ENCODE measurements at places on chromosomes 4 and X.

GRCh38 chr4:139207247-139207646 lies 30.2 kb upstream of the ELF2 start:
- no peak for DNase-seq

DNA sequence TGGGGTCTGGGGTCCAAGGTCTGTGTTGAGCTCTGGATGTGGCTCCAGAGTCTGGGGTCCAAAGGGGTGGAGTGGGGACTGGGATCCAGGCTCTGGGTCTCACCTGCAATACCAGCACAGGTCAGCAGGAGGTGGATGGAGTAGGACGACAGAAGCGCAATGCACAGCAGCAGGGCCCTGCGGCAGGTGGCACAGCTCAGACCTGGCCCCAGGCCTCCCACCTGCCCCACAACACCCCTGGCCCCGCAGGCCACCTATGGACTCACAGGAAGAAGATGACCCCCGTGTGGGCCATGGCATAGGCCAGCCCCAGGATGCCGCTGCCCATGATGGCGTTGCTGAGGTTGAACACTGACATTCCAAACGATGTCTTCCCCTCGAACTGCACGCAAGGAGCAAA lies 3.4 kb downstream of the SLC38A5 start:
- DNase-seq, result no peak

- DNase-seq, result no peak
These were observed 30.5 kb downstream of the RHOH start for GRCh38 chr4:40227284-40227683.

GRCh38 chrX:13476384-13476783 lies 93.0 kb upstream of the EGFL6 start:
- no peak for DNase-seq

DNA sequence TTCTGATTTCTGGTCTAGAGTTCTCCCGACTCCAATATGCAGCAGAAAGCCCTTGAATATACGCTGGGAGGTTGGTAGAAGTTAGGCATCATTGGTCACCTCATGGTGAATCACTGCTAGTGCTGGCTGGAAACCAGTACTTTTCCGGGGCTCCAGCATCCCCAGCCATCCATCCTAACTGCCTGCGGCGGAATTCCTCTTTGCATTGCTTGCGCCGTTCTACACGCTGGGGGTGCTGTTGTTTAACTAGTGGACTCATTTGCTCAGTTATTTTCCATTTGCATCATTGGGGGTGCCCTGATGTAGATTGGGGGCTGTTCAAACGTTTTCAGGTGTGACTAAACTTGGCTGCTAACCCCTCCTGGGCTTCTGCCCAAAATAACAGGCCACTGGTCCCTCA lies 23.3 kb upstream of the GPR50 start:
- no peak for DNase-seq

- no peak for DNase-seq
These were observed 72.6 kb downstream of the ANK2 start for GRCh38 chr4:113122066-113122465.

DNA sequence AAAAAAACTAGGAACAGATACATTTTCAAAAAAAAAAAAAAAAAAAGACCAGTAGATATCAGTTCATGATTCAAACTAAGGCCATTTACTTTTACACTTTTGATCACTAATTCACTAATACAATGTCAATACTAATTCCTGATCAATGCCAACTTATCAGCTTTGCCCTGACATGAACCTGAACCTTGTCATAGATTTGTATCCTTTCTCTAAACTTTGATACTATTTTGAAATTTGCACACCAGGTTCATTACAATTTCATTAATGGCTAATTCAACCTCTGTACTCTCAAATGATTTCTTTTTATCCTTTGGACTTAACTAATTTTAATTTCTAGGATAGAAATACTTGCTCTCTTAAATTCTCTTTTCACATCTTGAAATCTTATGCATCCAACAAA lies 37.7 kb downstream of the UGT2B7 start:
- DNase-seq, result no peak

DNA sequence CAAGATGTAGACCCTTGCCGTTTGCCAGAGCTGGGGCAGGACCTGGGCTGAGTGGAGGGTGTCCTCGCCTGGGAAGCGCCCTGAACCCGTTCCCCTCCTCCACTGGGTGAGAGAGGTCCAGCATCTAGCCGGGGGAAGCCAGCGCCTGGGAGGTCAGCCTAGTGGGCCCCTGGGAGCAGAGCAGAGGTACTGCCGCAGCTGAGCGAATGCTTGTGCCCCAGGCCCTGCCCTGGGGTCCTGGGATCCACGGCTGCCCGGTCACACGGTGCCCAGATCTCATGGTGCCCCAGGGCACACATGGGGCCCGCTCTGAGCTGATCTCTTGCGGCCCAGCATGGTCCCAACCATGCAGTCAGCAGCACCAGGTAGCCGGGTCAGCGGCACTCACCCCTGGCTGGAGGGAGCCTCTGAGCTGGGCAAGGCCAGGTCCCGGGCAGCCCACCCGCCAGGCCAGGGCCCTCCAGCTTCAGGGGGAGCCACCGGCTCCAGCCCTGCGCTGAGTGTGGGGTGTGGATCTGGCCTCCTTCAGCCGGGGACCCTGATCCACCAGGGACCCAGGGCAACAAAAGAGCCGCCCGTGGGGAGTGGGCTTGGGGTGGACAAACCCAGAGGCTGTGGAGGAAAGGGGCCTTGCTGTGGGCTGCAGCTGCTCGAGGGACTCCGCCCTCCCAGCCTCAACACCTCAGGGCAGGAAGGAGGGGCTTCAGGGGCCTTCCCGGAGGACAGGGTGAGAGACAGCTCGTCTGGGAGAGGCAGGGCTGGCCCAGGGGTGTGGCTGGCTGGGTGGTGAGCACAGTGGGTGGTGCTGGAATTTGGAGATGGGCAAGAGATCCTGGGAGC lies 4.1 kb upstream of the CPLX1 start:
- no peak for DNase-seq

DNA sequence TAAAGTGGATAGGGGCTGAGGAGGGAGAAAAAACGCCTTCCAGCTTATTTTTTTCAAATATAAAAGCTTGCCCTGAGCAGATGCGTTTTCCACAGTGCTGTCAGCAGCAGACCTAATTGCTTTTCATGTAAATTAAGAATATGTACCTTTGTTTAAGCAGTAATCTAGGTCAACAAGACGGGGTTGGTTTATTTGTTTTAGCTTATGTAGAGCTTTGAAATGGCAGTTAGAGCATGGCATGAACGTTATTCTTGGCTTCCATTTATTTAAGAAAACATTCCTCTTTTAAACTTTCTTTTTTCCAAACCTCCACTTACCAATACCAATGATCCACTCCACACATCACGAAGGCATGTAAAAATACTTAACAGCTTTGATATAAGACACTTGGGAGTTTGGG lies 220.3 kb upstream of the TENM3 start:
- DNase-seq, result no peak

GRCh38 chrX:133970076-133970475 lies 15.3 kb downstream of the GPC3 start:
- DNase-seq, result no peak

- DNase-seq, result no peak
These were observed 48.6 kb upstream of the TMEM164 start for GRCh38 chrX:109954333-109954732.

DNA sequence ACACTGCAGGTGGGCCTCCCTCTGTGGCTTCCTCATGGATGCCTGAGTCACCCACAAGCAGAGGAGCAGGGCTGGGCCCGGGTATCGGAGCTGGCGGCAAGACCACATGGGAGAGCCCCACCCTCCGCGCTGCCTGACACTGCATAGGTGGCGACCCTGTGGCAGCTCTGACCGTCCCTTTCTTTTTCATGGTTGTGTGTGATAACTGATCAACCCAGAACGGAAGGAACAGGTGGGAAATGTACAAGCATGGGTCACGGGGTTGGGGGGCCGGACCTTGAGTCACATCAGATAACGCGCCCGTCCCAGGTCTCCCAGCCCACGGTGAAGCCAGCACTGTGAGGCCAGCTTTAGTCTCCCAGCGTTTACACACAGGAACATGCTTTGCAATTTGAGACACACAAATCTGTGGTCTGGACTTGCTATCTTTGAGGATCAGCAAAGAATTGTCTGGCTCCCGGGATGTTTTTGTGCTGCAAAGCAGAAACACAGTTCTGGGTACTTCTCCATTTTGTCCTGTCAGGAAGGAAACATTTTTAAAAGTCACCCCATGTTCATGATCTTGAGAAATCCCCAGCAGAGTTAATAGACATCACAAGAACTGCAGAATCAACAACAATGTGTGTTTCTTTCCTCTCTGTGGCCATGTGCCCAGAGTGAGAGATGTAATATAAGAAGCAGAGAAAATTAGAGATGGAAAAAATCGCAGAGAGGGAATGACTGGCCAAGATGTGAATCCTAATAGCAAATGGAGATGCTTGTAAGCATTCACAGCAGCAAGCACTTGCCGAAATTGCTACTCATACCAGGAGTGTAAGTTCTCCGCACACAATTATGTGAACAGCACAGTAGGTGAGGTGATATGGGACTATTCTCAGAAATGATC lies 70.1 kb upstream of the CBR4 start:
- no peak for DNase-seq

DNA sequence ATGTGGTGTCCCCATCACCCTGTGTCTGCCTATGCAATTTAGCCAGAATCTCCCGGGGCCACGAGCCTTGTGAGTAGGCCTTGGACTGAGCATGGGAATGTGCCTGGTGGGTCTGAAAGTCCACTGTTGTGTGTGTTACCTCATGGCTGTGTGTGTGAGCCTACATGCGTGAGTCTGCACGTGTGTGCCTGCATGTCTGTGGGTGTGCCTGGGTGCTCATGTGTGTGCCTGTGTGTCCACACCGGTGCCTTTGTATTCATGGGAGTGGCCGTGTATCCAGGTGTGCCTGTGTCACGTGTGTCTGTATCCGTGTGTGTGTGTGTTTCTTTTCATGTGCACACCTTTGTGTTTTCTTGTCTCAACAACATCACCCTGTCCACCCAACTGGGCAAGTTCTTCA lies 14.2 kb downstream of the ATP5ME start:
- no peak for DNase-seq

DNA sequence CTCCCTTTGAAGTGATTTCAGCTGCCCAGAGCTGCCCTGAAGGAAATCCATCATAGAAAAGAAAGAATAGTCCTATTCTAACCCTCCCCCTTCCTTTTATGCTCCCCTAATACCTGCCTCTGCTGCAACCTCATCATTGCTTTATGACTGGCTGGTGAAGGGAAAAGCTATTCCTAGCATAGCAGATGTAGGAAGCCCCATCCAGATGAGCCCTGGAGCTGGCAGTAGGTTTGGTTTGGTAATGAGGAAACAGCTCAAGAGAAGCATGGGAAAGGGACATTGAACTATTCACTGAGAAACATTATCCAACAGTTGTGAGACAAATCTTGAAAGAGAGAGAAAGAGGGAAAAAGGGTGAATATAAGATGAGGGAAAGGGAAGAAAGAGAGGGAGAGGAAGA lies 29.2 kb downstream of the ARSJ start:
- no peak for DNase-seq

DNA sequence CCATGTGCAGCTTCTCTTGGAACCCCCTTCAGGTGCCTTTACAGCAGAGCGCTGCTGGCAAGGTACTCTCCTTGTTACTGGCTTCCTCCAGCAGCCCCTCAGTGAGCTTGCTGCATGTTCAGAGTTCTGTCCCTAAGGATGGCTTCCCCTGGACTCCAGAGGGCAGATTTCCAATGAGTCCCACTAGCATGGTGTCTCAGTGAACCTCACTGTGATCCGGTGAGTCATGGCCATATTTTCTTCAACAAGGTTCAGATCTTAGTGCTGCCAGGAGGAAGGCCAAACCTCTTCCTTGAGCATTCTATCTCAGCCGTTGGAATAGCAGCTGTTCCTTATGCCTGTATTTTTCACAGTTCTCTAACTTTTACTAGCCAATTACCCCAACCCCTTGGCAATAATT lies 98.8 kb downstream of the CASK start:
- no peak for DNase-seq

GRCh38 chrX:6810776-6811175 lies 275.9 kb upstream of the VCX3A start:
- no peak for DNase-seq

DNA sequence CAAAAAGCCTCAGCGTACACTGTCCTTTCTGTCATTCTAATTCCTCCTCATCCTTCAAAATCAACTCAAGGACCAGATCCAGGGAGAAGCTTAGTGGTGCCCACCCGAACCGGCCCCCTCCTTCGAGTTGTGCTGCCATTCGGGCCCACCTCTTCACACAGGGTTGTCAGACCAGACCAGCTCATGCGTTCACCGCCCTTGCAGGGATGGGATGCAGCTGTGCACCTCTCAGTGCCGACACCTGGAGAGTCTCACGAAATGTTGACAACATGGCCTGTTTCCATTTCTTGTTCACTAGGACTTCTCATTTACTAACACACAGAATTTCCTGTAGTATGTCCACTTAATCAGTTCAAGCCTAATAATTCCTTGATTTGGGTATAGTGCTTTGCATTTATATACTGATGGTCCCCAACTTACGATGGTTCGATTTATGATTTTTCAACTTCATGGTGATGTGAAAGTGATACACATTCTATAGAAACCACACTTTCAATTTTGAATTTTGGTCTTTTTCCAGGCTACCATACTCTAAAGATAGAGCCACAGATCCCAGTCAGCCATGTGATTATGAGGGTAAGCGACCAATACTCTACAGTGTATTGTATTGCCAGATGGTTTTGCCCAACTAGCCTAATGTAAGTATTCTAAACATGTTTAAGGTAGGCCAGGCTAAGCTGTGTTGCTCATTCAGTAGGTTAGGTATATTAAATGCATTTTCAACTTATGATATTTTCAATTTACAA lies 23.3 kb downstream of the PKD2 start:
- no peak for DNase-seq

- no peak for DNase-seq
These were observed 120.4 kb downstream of the TMEM164 start for GRCh38 chrX:110123331-110123782.

GRCh38 chr4:111556141-111556781 lies 589.0 kb upstream of the FAM241A start:
- DNase-seq, result no peak

- DNase-seq, result no peak
These were observed 179.2 kb downstream of the AMELX start for GRCh38 chrX:11472381-11472780.

DNA sequence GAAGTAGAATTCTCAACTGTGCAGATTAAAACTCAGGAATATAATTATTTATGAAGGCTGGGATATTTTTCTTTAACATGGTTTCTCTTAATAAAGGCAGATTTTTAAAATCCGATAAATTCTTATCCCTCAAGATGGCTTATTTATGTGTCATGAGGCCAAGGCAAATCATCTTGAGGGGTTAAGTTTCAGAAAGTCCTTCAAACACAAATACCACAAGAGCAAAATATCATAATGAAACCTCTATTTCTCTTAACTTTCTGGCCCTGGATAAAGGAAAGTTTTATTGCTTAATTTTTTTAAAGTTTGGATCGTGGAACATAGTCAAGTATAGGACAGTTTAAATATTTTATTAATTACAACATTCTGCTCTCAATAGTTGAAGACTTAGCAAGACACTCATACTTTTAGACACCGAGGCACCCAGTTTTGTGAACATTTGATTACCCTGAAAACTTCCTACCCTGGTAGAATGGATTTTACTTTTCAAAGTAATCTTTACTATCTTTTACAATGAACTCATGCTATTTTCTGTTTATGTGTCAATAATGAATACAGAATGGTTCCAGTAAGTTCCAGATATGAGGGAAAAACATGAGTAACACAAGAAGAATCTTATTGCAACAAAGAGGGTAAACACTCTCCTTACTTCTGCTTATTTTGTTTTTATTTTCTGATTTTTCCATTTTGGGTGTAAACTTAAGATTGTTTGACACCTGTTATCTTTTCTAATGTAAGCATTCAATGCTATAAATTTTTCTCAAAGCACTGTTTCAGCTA lies 200.7 kb upstream of the IL15 start:
- no peak for DNase-seq

- DNase-seq, result no peak
These were observed 29.6 kb downstream of the SMARCA1 start for GRCh38 chrX:129493643-129494042.

Measured in activated CD4-positive, CD25-positive, alpha-beta regulatory T cell treated with anti-CD3 and anti-CD28 coated beads, Interleukin-2, amount 50 U/mL, for 16 hours (primary cell).